ENCODE measurements at places on chromosomes 2 and 18.

- peak; percentile 29 for DNase-seq
Measured at GRCh38 chr2:70946832-70947442, 11.2 kb downstream of the ATP6V1B1 start.

DNA sequence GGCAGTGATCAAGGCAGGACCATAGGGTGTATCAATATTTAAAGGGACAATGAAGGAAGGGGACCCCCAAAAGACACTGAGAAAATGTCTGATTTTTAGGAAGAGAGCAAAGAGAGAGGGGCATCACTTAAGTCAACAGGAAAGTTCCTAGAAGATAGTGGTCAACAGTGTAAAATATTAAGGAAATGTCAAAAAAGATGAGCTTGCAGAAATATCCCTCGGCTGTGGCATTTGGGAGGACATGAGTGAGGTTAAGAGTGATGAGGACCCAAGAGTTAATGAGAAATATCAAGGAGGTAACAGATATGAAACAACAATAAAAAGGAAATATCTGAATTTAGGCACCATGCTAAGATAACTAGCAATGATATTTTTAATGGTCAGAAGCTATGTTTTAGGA is 339.6 kb downstream of the TGIF1 start:
- DNase-seq: no peak

DNA sequence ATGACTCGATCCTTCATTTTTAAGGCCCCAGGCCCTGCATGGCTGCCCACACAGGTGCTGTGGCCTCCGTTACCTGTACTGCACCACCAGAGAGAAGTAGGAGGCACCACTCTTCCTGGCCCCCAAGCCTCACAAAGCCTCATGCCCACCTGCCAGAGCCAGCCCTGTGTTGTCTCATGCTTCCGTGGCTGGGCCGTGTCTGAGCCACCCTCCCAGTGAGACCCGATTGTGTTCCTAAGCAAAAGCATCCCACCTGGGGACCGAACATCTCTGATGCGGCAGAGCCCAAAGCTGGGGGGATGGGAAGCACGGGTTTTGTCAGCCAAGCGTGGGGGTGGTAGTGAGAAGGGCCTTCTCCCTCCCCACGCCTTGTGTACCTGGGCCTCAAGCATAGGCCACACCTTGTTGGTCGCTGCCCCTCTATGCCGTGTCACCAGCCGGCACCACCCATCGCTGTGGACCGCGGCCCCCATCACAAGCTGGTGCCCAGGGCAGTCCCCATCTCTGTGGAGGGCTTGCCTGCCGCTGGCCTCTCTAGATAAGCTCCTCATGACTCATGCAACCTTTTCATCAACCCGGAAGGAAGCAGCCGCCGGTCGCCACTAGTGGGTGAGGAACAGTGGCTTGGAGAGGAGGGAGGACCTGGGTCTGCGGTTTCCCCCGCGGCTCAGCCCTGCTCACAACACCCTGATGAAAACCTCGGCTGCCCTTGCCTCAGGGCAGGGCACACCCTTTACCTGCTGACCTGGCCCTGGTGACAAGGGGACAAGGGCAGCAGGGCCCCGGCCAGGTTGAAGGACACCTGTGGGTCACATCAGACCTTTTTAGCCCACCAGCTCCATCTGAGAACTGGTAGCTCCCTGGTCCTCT is 2.7 kb upstream of the RNPEPL1 start:
- DNase-seq: no peak

DNA sequence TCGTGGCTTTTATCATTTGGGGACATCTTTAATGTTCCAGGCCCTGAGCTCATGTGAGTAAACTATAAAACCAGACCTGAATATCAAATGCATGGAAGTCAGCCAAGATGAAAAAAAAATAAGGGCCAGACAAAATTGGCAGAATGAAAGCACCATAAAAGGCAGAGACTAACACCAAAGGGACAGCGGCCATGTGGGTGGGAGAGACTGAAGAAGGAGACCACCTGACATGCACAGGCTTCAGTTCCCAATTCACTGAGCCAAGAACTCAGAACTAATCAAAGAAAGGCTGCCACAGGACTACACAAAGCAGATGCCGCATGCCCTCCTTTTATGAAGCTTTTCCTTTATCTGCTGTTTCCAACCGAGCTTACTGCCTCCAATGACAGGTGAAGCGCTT is 267.1 kb downstream of the RAD51AP2 start:
- DNase-seq: no peak

- no peak for DNase-seq
Measured at GRCh38 chr2:236975766-236976165, 109.9 kb upstream of the COPS8 start.

- no peak for DNase-seq
Measured at GRCh38 chr2:27494284-27494943, 586 bp downstream of the FNDC4 start.

DNA sequence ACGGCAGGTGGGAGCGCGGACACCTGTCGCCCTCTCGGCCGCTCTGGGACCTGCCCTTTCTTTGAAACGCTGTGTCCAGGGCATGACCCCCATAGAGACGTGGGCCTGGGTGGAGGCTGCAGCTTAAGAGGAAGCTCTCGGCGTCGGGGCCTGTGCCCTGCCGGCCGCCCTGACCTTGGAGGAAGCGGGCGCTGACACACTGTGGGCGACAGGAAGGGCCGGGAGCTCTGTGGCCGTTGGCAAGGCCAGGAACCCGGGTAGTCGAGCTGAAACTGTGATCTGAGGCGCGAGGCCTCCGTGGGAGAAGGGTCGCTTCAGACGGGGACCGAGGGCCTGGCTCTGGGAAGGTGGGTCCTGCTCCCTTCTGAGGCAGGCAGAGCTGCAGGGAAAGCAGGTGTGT is 28.2 kb downstream of the KCNG2 start:
- DNase-seq: no peak

DNA sequence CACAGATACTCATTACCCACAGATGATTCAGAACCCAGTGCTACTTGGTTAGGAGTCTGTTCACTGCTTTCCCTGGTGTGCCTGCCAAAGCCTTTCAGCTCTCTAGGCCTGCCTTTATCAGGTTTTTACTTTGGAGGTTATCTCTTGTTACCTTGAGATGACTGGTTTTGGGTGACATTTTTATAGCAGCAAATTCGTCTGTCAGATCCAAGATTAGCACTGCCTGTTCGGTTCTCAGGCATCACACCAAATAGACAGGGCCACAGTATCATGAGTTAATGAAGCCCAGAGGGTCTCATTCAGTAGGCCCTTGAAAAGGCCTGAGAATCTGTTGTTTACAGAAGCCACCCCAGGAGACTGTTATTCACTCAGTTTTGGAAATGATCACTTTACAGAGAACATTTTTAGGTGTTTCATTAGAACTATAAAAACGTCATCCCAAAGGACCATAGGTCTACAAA is 121.2 kb downstream of the OSBPL6 start:
- no peak for DNase-seq

GRCh38 chr18:21191596-21192307 is 50.3 kb upstream of the GREB1L start:
- DNase-seq: no peak

DNA sequence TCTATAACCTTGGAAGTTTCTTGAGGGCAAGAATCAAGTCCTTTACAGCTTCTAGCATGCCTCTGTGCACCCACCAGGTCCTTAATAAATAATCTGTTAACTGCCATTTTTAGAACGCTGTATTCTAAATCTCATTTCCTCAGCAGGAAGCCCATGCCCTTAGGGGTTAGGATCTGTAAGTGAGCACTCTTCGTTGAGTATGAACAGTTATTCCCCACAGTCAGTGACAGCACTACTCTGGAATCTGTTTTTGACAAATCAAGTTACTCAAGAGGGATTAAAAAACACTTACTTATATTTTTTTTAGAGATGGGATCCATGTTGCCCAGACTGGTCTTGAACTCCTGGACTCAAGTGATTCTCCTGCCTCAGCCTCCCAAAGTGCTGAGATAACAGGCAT is 14.6 kb downstream of the PAIP2B start:
- DNase-seq: no peak

DNA sequence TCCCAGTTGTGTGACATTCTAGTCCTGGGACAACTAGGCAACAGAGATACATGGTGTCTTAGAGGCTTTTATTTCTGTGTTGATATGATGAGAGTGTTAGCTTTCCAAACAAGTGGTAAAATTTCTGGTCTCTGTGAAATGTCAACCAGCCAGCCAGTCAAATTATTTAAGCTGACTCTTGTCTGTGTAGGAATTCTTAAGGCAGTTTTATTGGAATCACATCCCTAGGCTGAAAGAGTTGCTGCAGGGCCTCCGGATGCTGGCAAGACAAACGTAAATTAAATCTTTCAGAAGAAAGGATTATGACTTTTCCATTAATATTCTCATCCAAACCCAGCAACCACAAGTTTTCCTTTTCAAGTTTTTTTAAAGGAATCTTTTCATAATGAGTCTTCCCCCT is 44.6 kb downstream of the SERPINB7 start:
- no peak for DNase-seq

DNA sequence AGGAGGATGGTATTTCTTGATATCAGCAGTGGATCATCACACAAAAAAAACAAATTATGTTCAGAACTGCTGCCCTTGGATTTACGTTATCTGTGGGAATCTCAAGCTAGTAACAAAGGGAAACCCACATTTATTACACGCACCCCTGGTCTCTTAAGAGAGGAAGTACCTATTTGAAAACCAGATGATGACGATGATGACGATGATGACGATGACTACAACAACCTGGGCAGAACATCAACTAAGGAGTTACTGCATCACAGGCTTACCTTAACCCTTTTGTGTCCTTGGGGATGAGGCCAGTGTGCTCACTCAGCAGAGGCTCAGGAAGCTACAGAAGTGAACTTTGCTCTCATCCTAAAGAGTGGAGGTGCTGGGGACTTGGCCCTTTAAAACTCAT is 169.4 kb downstream of the FSHR start:
- DNase-seq: no peak

DNA sequence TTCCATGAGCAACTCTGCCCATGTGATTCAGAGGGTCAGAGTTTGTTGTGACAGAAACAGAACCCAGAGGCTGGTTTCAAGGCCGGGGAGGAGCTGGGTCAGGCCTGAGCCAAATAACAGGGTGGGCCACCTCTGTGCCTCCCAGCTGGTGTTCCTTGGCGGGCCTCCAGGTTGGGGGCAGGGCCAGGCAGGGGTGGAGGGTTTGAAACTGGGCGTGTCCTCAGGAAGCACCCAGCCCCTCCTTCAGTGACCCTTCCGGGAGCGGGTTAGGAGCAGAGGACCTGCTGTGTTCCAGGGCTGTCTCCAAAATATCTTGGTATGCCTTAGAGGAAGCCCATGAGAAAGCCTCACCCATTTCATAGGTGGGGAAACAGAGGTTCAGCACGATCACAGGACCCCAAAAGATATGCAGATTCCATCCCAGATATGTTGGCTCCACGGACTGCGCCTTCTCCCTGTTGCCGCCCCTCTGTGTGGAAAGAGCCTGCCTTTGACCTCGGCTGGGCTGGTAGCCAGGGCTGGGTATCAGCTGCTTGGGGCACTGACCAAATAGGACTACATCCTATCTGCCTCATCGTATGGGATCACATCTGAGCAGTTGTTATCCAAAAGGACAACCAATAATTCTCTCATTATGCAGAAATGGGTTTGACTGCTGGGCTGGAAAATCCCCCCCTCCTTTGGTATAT is 74.8 kb upstream of the GLI2 start:
- no peak for DNase-seq

GRCh38 chr2:714005-714741 is 37.0 kb upstream of the TMEM18 start:
- peak; percentile 9 for DNase-seq

DNA sequence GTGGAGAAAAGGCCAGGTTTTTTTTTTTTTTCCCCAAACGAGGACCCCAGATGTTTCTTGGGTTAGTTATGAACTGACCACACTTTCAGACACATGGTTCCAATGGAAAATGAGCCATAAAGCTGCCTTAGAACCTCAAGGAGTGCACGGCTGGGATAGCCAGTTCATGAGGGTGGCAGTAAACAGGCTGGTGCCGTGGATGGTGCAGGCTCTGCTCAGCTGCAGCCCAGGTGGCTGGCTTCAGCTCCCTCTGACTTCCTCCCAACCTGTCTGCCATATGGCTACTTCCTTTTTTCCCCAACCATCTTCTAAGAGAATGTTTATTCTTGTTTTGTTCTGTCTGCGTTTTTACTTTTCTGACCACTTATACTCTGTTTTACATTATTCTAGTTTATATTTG is 109.8 kb upstream of the LMAN1 start:
- no peak for DNase-seq

GRCh38 chr2:165952085-165952484 is 1.5 kb downstream of the TTC21B start:
- DNase-seq: no peak

Measured in smooth muscle cell of the brain vasculature (primary cell).